Stimulated activated CD8-positive, alpha-beta memory T cell treated with anti-CD3 and anti-CD28 coated beads, Interleukin-4, amount 100 ng/mL, for 1 hour (primary cell): ENCODE measurements at places on chromosomes 3 and 15.

DNA sequence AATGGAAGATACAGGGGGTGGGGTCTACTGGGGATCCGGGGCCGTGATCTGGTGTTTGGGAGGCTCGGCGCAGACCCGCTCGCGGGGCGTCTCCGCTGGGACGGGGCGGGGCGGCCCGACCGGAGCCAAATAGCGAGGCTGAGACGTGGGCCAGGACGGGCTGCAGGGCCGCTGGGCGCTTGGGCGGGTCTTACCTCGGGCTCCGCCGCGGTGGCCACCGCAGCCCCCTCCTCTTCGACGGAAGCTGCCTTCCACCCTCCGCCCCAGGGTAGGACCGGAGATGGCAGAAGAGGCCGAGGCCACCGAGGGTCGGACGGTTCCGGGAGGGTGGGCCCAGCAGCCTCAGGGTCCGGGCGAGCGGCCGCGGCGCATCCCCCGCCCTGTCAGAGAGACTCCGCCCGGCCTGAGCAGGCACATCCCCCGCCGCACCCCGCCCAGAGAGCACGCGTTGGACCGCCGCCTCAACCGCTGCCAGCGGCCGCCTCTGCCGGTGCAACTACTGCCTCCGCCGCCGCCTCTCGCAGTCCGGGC lies 399 bp downstream of the MYO9A start:
- peak; percentile 27 for DNase-seq

DNA sequence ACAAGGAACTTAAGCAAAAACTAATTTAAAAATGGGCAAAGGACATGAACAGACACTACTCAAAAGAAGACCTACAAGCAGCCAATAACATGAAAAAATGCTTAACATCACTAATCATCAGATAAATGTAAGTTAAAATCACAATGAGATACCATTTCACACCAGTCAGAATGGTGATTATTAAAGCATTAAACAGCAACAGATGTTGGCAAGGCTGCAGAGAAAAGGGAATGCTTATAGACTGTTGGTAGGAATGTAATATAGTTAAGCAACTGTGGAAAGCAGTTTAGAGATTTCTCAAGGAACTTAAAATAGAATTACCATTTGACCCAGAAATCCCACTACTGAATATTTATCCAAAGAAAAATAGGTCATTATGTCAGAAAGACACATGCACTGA lies 482.2 kb downstream of the SQOR start:
- no peak for DNase-seq

DNA sequence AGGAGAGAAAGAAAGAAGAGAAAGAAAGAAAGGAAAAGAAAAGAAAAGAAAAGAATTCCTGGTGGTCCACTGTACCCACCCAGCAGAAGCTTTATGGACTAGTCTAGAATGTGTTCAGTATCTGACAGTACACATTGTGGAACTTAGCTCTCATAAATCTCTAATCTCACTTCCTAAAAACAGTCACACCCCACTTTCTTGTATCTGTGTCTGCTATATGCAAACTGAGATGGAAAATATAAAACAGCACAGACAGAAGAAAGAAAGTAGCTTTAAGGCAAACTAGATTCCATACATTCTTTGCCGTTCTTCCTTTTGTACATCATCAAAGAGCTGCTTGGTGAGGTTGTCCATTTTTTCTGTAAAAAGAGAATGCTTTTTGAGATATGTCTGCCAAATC lies 41.1 kb upstream of the GNB5 start:
- DNase-seq, result no peak

- DNase-seq, result no peak
Observed at GRCh38 chr3:171874879-171875278, 31.7 kb downstream of the TMEM212 start.

- DNase-seq, result no peak
Observed at GRCh38 chr3:83453056-83453455, 1505.7 kb upstream of the CADM2 start.
